ENCODE measurements at places on chromosomes 5 and 9.

DNA sequence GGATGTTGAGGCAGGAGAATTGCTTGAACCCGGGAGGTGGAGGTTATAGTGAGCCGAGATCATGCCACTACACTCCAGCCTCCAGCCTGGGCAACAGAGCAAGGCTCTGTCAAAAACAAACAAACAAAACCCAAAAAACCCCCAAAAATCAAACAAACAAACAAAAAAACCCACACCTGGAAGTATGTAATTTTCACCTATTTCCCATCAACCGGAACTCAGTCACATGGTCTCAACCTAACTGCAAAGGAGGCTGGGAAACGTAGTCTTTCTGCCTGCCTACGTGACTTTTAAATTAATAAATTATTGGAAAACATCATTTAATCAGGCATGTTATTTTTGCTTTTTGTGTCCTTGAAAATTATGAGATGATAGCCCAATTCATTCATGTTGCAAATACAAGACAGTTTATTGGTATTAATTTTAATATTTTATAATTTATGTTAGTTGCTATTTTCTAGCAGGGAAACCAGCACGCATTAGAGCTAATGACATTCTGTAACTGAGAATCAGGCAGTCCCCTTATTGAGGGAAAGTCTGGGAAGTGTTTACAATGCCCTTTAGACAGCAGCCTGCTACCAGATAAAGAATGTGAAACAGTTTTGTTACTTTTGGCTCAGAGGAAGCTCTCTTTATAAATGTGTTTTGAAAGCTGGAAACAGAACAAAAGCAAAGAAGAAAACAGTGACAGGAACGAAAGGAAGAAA, 110.3 kb downstream of the NXNL2 start:
- no peak for DNase-seq

- no peak for DNase-seq
Observed at GRCh38 chr5:113195771-113196170, 219.2 kb downstream of the DCP2 start.

GRCh38 chr9:135014311-135015010, 73.0 kb upstream of the OLFM1 start:
- no peak for DNase-seq

DNA sequence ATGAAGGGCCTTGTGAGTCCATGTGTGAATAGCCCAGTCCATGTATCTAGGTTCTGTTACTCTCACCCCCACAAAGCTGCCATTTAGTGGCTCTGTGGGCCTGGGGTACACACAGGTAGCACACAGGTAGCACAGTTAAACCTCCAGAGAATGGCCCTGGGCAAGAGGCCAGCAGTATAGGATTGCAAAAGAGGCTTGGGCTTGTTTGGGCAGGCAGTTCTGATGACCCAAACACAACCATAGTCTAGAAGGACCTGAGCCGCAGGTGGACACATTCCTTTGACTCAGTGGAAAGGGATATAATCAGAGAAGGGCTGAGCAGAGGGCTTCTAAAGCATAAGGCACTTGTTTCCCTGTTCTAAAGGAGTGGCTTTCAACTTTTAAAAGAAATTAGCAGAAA, 326.8 kb upstream of the SGCD start:
- no peak for DNase-seq

DNA sequence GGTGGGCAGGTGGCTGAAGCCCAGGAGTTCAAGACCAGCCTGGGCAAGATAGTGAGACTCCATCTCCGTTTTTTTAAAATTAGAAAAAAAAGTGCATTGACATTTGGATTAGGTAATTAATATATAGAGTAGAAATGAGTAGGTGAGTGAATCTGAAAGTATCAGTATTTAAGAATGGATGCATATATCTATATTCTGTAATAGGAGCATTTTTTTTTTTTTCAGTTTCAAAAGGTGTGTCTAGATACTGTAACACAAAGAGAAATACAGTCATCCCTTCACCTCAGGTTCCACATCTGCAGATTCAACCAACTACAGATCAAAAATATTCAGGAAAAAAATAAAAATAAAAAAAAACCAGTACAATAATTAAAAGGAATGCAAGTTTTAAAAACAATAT, 50.8 kb downstream of the RBM27 start:
- DNase-seq, result no peak

- no peak for DNase-seq
Observed at GRCh38 chr5:127254729-127255284, 35.8 kb upstream of the MEGF10 start.

Data from NCI-H1694 treated with DMSO at 0.1 percent for 48 hours (cell line).